NCI-H1105 (cell line): ENCODE measurements at places on chromosomes 6 and 20.

DNA sequence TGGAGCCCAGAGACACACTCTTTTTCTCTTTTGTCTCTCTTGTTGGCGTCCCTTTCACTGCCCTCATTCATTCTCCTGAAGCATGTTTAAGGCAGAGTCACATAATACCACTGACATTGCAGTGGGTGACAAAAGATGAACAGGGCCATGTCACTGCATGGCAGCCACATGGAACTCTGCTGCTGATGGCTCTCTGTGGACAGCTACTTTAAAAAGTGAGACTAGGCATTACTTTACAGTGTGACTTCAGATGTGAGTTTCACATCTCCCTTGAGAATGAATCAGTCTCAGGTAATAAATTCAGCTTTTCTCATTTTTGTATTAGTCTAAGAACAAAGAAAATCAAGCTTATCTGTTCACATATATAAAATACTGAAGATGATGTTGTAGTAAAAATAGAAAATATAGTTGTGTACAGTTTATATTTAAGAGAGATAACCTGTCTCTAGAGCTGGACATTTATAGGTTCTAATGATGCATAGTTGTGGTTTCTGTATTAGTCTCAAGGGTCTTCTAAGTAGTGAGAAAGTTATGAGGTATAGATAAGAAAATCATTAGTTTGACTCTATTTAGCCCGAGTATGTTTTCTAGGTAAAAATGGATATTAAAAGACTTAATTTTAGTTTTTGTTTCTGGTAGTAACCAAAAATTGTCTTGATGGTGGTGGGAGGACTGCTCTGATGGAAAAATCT, 6.1 kb downstream of the MRS2 start:
- no peak for DNase-seq

DNA sequence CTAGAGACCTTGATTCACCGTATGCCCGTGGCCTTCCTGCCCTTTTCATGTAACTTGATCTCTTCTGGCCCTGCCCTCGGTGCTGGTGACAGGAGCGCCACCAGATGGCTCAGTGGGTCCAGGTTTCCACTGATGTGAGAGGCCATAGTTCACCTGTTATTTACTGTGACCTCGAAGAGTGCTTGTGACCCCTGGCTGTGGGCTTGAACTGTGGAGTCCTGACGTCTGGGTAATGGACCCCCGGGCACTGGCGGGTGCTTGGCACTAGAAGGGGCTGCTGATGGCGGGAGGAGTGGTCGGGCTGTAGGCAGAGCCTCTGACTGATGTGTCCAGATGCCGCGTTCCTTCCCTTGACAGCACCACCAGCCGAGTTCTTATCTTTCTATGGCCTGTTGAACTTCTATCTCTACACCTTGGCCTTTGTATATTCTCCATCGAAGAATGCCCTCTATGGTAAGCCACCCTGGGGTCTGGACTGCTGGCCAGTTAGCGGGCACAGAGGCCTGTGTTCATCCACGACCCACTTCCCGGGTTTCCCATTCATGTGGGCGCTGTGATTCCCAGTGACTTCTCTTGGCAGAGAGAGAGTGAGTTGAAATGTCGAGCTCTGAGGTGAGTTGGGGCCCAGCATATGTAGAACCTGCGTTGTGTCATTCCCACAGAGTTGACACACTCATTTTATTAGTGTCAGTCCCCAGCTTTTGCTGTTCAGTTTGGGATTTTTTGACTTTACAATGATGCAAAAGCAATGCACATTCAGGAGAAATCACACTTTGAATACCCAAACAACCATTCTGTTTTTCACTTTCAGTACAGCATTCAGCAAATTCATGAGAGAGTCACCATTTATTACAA, 14.9 kb downstream of the DYNLT1 start:
- no peak for DNase-seq

DNA sequence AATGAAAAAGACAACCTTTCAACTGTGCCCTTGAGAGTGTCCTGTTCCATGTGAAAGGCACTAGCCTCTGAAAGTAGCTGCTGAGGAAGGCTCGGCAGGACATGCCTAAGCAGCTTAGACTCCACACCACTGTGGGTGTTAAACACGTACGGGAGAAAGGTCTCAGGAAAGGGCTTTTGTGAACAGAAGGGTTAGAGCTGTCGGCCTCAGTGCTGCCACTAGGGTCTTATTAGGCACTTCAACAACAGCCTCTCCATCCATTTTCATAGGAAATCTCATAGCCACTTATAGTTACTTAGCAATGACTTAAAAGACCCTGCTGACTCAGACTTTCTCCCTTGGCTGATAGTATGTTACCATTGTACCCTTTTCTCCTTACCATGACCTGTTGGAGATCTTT, 662.8 kb downstream of the TBC1D32 start:
- no peak for DNase-seq

GRCh38 chr6:136576821-136577220, 26.6 kb upstream of the MAP7 start:
- no peak for DNase-seq

DNA sequence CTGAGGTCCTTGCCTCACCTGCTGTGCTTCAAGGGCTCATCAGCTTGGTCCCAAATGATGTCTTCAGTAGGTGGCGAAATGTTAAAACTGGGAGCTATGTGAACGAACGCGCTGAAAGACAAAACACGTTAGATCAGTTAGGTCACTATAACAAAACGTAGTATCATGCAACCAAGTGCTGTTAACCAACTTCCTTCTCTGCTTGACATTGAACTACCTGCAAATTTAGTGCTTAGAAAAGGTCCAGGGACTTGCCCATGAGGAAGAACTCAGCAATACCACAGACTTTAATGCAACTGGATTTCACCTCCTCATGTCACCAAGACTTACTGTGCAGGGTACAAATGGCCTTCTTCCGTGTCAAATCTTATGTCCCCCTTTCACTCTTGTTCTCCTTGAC, 24.8 kb downstream of the BACH2 start:
- DNase-seq: no peak

DNA sequence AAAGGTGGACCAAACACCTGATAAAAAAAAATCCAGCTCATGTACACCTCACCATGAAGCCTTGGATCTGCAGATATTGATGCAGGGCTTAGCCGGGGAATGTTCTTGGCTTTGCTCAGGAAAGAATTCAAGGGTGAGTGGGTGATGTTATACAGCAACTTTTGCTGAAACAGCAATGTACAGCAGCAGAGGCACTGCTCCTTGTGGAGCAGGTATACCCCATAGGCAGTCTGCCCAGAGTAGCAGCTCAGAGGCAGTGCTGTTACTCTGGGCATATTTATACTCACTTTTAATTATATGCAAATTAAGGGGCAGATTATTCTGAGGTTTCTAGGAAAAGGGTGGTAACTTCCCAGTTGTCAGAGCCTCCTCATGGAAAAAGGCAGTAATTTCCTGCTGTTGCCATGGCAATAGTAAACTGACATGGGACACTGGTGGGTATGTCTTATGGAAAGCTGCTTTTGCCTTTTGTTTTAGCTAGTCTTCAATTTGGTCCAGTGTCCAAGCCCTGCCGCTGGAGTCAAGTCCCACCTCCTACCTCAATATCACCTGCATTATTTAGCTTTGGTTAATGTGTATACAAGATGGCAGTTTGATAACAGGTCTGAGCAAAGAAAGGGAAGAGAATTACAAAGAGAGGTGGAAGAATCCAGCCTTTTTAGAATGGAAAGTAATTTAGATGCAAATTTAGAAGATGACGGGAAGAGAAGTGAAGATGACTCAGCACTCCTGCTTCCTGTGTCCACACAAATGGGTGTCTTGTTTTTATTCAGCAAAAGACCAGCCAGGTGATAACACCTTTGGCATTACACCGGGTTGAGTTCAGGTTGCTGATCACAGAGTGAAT, 110.1 kb upstream of the JAG1 start:
- no peak for DNase-seq

- no peak for DNase-seq
Observed at GRCh38 chr20:44737116-44737515, 8.5 kb upstream of the KCNK15 start.

- DNase-seq: no peak
Observed at GRCh38 chr6:53240761-53241160, 92.1 kb upstream of the GCM1 start.

DNA sequence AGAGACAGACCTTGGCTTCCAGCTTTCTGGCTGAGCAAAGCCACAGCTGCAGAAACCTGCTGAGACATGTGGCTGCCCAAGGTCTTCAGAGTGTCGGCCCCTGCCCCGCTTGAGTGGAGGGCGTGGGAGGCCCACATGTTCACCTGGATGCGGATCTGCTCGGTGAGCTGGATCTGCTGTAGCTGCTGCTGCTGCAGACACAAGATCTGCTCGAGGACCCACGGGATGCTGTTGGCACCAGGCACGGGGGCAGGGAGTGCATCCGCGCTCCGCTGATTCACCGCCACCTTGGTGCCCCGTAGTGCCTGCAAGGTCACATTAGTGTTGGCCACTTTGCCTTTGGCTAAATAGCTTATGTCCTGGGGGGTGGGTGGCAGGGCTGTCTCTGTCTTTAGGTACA, 10.7 kb downstream of the SALL4 start:
- no peak for DNase-seq

- no peak for DNase-seq
Observed at GRCh38 chr6:101417900-101418299, 24.4 kb downstream of the GRIK2 start.

- DNase-seq: no peak
Observed at GRCh38 chr6:149482545-149483333, 2.1 kb downstream of the ZC3H12D start.

DNA sequence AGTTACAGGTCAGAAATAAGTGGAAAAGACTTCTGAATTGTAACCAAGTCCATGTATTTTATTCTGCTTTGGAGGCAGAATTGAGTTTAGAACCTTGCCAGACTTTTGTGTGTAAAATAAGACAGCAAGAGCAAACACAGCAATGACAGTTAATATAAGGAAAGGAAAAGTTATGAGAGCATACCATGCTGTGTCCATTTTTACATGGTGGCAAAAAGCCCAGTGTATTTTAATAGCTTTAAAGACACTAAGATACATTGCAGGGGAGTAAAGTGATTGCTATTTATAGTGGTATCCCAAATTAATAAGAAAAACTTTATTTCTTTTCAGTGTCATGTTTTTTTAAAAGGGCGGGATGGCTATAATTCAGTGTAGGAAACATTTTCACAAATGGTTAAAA, 45.2 kb downstream of the CDC5L start:
- DNase-seq: no peak

GRCh38 chr6:47440719-47441118, 36.9 kb upstream of the CD2AP start:
- peak; percentile 51 for DNase-seq

DNA sequence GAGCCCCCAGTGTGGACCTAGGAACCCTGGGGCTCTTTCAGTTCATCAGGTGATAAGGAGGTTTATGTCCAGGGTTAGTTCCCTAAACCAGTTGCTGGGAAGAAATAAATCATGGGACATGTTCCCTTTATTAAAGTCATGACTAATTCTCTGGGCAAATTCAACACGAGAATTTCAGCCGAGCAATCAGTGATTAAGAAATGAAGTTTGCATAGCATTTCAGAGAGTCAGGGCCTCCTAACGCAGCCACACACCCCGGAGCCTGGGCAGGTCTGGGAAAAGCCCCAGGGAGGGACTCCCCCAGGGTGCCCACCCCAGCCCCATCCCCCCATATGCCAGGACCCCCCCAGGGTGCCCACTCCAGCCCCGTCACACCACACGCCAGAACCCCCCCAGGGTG, 20.1 kb downstream of the SLCO4A1 start:
- no peak for DNase-seq

DNA sequence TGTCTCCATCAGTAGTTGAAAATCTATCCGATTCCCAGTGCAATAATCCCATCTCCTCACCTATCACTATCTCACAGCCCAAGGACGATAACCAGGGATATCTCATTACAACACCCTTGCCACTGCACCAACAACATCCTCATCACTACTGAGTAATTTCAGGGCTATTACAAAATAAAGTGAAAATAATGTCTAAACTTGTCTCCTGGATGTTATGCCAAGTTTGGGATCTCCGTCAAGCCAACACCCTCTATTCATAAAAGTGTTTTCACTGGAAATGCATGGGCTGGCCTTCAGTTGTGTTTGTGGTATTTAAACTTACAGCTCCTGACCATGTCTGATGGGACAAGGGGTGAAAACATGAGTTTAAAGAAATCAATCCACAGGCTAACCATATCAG, 42.0 kb upstream of the STMND1 start:
- DNase-seq: no peak

GRCh38 chr6:158815379-158815724, 3.8 kb downstream of the EZR start:
- no peak for DNase-seq

DNA sequence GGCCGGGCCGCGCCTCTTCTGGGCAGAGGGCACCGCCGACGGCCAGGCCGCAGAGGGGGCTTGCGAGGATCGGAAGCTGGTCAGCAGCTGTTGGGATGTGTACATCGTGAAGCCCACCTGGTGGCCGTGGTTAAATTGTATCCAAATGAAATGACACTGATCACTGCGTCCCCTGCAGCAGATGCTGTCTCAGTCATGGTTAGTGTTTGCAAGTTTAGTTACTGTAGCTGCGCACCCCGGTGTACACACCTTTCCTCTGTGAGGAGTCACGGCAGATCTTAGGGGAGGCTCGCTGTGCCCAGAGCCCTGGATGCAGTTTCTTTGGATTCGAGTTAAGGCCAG, 653 bp downstream of the NAA20 start:
- DNase-seq: no peak

- DNase-seq: peak; percentile 91
Observed at GRCh38 chr20:11777387-11778205, 140.1 kb upstream of the BTBD3 start.

DNA sequence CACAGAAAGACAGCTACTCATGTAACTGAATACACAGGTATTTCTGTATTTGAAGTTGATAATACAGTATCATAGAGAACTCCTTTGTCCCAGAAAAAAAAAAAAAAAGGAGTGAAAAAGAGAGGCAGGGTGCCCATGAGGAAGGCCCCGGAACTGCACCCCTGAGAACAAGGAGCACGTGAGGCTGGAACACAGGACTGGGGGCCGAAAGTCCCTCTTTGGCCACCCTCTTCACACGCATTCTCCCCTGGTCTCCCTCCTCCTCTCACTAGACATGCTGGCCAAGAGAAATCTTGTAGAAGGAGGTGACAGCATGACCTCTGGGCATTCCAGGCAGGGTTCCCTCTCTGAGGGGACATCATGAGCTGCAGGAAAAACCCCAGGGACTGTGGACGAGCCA, 62.7 kb upstream of the TRAF3IP2 start:
- no peak for DNase-seq

GRCh38 chr6:75446241-75446880, 47.2 kb downstream of the FILIP1 start:
- no peak for DNase-seq

GRCh38 chr6:10676403-10676802, 18.0 kb downstream of the C6orf52 start:
- no peak for DNase-seq

- no peak for DNase-seq
Observed at GRCh38 chr6:125904871-125905270, 51.7 kb upstream of the HINT3 start.

- no peak for DNase-seq
Observed at GRCh38 chr20:47701612-47702011, 83.7 kb downstream of the SULF2 start.

- no peak for DNase-seq
Observed at GRCh38 chr6:132751306-132751705, 6.4 kb downstream of the VNN2 start.

DNA sequence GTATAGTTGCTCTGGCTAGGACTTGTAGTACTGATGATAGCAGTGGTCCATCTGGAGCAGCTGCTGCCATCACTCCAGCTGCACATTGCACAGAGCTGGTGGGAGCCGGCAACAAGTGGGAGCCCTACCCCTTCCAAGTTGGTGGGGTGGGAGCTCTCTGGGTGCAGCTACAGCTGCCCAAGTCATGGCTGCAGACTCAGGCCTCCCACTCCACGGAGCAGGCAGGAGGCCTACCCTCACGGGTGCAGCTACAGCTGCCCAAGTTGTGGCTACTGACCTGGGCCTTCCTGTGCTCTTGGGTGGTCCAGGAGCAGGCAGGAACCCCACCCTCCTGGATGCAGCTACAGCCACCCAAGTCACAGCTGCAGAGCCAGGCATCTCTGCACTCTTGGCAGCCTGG, 32.1 kb upstream of the ASIP start:
- no peak for DNase-seq
